ENCODE measurements at places on chromosomes 1 and 21.

GRCh38 chr1:190169311-190170067 is 308.2 kb downstream of the BRINP3 start:
- no peak for DNase-seq

DNA sequence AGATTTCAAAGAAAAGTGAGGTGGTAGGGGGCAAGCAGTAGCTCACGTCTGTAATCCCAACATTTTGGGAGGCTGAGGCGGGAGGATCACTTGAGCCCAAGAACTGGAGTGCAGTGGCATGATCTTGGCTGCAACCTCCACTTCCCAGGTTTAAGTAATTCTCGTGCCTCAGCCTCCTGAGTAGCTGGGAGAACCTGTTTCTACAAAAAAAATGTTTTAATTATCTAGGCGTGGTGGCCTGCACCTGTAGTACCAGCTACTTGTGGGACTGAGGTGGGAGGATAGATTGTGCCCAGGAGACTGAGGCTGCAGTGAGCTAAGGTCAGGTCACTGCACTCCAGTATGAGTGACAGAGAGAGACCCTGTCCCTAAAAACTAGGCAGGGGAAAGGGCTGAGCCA is 2.6 kb upstream of the TSPAN1 start:
- DNase-seq: no peak

DNA sequence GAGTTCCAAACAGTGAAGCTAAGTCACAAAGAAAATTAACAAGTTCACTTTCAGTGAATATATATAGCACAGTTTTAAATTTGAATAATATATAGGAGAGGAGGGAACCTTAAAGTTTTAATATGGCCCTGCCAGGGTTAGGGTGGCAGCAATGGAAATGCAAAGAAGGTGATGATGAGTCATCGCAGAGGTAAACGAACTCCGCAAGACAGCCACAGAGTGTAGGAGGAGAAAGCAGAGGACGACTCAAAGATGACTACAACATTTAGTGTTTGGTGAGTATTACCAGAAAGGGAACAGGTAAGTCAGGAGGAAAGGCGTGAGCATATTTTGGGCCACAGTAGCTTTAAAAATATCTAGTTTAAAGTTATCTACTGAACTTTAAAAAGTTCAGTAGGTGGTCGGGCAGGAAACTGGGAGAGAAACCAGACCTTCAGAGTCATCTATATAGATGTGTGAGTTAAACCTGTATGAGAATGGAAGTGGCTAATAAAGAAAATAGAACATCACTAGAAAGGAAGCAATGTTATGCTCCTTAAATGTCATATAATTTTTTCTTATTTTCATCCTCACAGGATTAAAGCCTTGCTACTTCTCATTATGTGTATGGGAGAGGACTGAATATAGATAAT is 75.7 kb downstream of the UCHL5 start:
- no peak for DNase-seq

- DNase-seq: no peak
Observed at GRCh38 chr1:59079434-59080140, 217.3 kb upstream of the FGGY start.

- no peak for DNase-seq
Observed at GRCh38 chr1:71303617-71304041, 222.8 kb upstream of the ZRANB2 start.

GRCh38 chr1:22398656-22399420 is 52.8 kb upstream of the ZBTB40 start:
- peak; percentile 39 for DNase-seq

DNA sequence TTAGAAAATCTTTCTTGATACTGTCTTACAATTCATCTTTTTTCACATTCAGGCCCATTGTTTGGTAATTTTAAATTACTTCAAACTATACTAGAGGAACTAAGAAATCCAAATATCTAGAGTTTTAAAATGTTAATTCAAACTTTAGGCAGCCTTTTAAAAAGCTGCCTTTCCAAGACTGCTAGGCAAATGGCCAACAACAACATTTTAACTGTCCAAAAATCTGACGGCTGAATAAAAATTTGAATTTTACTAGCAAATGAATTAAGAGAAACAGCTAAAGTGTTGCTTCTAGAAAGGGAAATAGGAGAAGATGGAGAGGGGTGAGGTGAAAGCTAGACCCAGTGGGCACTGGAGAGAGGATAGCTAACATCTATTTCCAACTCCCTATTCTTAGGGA is 17.2 kb downstream of the DPYD start:
- no peak for DNase-seq

DNA sequence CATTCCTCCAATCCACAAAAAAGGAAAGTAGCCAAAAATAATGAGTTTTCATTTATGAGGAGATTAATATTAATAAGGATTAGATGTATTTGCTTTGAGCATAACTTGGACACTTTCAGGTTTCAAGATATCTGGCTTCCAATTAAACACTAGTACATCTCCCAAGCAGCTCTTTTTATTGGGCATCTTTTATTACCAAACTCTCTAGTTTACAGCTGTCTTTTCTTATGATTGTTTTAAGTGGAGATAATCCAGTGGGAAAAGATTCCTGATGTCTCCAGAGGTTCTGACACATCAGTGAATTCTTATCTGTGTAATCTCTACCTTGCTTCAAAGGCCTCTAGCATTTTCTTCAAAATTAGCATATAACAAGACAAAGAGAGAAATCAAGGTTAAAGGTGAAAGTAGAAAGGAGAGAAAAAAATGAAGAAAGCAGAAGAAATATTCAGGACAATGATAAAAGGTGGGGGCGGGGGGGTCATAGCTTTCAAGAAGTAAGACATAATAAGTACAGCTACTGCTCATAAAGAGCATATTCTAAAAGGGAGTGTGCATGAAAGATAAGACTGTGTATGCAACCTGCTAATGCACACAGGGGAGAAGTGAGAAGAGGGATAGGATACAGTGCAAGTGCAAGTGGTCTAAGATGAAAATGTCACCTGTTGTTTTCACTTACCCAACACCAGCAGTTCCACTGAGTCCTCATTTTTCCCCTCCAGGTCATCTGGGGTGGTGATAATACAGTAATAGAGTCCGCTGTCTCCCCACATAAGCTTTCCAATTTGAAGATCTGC is 19.1 kb downstream of the ILDR2 start:
- DNase-seq: no peak

- DNase-seq: peak; percentile 83
Observed at GRCh38 chr1:84698151-84699110, 8.2 kb upstream of the SSX2IP start.

DNA sequence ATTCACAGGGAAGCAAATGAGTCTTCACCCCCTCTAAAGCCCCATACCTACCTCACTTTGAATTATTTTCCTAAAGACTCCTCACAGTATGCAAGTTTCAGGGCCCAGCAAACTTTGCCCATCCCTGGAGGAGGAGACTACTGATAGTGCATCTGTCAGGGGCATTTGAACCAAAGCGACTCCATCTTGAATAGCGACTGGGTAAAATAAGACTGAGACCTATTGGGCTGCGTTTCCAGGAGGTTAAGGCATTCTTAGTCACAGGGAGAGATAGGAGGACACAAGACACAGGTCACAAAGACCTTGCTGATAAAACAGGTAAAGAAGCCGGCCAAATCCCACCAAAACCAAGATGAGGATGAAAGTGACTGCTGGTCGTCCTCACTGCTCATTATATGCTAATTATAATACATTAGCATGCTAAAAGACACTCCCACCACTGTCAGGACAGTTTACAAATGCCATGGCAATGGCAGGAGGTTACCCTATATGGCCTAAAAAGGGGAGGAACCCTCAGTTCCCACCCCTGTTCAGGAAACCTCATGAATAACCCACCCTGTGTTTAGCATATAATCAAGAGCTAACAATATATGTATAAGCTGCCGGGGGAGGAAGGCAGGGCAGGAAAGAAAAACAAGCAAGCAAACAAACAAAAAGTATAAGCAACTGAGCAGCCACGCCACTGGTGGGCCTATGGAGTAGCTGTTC is 3.3 kb upstream of the PKNOX1 start:
- DNase-seq: no peak

- no peak for DNase-seq
Observed at GRCh38 chr1:205313563-205314308, 7.8 kb downstream of the NUAK2 start.

- no peak for DNase-seq
Observed at GRCh38 chr1:115753361-115753760, 15.2 kb downstream of the CASQ2 start.

DNA sequence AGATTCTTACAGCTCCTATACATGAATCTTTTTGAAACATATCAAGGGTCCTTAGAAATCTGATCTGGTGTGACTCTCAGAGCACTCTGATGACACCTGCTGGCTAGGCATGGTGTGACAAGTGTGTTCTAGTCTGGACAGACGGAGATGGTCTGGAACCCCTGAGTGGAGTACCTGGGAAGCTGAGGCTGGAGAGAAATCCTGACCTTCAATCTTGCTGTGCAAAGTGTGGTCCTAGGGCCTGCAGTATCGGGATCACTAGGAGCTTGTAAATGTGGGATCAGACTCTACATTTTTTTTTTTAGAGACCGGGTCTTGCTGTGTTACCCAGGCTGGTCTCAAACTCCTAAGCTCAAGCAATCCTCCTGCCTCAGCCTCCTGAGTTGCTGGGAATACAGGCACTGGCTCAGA is 78.6 kb upstream of the SOD1 start:
- peak; percentile 7 for DNase-seq

DNA sequence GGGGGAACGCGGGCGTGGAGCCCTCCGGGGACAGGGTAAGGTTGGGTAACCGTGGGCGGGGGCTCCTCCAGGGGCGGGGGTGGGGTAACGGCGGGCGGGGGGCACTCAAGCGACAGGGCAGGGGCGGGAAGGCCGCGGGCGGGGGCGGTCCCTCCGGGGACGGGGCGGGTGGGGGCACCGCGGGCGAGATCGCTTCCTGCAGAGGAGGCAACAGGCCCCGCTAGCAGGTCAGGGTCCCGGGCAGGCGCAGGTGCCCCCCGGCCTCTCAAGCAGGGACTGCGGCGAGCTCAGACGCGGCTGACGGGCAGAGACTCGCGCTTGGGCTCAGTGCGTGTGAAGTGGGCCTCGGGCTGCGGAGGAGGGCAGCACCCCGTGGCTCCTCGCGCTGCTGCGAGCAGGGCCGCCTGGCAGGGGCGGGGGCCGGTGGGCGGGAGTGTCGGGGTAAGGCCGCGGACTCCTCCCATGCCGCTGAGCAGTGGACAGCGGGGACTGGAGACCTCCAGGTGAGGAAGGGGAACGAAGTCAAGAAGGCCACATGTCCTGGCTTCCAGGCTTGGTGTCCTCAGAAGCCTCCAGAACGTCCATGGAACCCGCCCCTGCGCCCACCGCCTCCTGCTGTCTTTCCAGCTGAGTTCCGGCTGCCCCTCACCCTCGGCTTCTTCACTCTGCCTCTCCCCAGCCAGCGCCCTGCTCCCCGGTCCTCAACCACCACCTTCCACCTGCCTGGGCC is 627 bp upstream of the GNB1 start:
- DNase-seq: no peak

GRCh38 chr1:222140206-222140605 is 398.3 kb upstream of the DUSP10 start:
- no peak for DNase-seq

DNA sequence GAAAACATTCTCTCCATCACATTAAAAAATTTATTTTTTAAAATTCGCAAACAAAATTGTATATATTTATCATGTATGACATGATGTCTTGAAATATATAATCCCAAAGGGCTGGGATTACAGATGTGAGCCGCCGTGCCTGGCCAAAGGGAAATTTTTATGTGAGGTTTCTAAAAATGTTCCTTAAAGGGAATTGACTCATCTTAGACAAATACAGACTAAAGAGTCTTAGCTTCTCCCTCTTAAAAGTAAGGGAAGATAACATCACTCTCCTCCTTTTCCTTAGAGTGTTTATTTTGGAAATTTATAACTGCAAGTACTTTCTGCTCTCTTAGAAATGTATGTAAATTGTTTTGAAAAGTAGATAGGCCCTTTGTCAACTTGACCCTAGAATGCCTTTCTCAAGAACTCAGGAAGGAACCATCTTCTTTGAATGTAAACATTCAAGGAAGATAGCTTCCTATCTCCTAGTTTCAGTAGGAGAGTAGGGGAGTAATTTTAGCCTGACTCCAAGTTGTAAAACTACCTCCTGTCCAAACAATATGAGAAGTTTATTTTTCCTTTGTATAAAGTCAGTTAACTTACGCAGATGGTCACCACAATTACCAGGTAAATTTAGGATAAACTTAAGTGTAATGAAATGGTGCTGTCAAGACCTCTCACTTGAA is 59.5 kb downstream of the C21orf91 start:
- DNase-seq: no peak

DNA sequence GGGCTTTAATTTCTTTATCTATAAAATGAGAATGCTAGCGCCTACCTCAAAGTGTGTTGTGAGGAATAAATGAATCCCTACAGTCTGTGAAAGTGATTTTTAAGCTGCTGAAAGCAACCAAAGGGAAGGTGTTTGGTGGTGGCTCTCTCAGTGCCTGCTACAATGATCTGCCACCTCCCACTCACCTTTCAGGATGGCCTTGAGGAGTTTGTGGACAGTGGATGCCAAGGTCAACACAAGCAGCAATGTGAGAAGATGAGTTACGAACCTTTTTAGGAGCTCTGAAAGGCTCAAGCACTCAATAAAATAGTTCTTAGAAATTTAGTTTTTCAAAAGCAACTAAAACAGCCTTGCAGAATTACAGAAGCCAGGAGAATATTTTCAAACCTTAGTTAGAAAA is 176.6 kb upstream of the DPT start:
- DNase-seq: no peak

DNA sequence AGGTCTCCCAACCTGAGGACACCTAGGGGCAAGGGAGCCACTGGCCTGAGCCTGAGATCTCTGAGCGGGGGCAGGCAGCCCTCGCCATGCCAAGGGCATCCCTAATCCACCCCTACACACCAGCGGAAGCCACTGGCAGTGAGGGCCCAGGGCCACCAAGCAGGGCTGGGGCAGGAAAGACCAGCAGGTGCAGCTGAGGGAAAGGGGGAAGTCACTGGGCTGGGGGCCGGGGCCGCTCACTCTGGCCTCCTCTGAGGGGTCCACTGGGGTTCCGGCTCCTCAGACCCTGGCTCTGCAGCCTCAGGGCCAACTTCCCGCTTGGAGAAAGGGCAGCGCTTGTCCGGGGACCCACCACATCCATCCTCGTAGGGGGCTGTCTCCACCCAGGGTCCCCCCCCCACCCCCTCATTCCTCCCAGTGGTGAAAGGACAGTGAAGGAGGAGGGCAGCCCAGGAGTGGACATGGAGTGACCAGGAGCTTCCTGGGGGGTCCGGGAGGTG is 42.5 kb upstream of the ACTRT2 start:
- DNase-seq: no peak

- no peak for DNase-seq
Observed at GRCh38 chr21:41802198-41802584, 35.3 kb upstream of the RIPK4 start.

DNA sequence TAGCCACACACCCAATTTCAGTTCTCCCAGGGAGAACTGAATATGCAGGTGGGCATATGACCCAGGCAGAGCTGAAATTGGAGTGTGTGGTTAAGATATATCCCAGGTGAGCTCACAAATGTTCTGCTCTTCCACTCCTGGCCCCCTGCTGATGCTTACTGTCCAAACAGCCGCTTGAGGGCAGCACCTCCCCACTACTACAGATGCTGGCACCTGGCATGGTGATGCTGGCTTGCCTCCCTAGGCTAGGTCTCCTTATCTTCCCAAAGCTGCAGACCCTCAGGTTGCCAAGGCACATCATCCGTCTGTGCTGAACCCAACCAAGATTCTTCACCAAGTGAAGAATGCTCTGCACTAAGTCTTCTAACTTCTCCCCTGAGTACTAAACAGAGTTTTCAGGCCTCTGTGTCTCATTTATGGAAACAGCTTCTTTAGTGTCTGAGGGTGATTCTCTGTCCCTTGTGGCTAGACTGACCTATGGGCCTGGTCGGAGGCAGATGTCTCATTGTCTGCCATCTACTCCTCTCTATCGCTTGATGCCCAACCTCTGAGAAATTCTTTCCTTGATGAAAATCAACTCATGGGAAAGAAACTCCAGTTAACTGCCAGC is 27.2 kb downstream of the XCL1 start:
- DNase-seq: no peak

GRCh38 chr21:32329776-32330175 is 31.1 kb downstream of the MRAP start:
- DNase-seq: no peak
